ENCODE measurements at places on chromosomes 7 and 10.

- no peak for DNase-seq
Observed at GRCh38 chr7:139829775-139830117, 682 bp downstream of the TBXAS1 start.

DNA sequence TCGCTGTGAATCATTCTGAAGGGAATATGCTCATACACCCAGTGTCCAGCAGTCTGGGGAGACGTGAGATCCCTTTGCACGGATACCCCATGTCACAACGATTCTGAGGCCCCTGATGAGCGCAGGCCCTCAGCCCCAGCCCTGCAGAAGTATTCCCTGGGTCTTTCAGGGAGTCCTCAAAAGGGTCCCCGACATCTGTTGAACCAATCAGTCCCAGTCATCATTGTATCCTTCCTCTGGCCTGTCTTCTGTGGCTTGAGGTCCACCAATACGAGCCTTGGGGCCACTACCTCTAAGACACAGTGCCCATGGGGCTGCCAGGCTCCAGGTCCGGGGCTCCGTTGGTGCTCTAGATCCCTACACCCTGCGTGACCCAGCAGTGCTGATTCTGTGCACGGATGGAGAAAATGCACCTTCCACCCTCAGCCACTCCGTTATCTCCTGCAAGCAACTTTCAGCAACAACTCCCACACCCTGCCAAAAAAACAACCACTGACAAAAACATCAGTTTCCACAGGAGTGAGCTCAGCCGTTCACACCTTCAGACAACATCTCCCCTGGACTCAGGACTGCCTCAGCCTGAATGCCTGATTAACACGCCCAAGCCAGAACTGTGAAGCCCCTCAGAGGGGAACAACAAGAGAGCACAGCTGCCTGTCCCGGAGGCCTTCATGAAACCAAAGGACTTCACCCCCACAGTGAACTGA, 46.9 kb upstream of the KDM7A start:
- no peak for DNase-seq

- DNase-seq: no peak
Observed at GRCh38 chr10:87952612-87953011, 89.2 kb downstream of the PTEN start.

- no peak for DNase-seq
Observed at GRCh38 chr10:43884501-43885105, 235.9 kb upstream of the ZNF32 start.

- DNase-seq: no peak
Observed at GRCh38 chr10:118672766-118673715, 77.6 kb upstream of the PRLHR start.

- DNase-seq: no peak
Observed at GRCh38 chr7:5177060-5177459, 13.0 kb upstream of the WIPI2 start.

DNA sequence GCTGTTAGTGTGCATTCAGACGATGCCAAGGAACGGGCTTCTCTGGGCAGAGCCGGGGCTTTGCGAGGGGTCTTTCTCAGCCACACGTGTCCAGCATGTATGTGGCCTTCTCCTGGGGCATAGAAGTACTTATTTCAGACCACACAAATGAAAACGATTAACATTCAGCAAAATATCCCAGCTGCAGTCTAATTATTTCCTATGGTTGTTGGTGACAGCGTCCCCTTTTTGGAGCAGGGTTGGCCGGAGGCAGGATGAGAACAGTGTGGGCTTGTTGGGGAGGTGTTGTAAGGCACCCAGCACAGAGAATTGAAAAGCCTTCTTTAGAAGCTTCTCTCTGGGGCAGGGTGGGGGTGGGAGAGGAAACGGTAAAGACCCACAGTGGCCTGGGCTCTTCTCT, 54.2 kb downstream of the PTPRE start:
- DNase-seq: no peak

DNA sequence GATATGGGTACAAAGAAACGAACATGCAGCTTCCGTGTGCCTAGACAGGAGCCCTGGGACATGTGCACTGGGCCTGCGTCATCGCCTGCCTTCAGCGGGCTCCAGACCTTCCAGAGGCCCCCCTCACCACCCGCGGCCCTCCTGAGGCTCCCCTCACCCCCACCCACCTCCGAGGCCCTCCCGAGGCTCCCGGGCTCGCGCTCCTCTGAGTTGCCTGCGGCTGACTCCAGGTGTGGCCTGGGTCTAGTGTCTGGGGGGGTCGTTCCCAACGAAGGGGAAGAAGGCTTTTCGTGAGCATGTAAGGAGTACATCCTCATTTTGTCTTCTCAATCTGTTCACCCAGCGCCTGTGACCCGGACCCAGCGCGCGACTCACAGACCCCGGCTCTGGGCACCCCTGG, 177.3 kb upstream of the ZNF32 start:
- no peak for DNase-seq

GRCh38 chr7:24800073-24800472, 42.8 kb upstream of the GSDME start:
- DNase-seq: no peak

GRCh38 chr10:119546009-119546408, 3.5 kb upstream of the RGS10 start:
- no peak for DNase-seq

DNA sequence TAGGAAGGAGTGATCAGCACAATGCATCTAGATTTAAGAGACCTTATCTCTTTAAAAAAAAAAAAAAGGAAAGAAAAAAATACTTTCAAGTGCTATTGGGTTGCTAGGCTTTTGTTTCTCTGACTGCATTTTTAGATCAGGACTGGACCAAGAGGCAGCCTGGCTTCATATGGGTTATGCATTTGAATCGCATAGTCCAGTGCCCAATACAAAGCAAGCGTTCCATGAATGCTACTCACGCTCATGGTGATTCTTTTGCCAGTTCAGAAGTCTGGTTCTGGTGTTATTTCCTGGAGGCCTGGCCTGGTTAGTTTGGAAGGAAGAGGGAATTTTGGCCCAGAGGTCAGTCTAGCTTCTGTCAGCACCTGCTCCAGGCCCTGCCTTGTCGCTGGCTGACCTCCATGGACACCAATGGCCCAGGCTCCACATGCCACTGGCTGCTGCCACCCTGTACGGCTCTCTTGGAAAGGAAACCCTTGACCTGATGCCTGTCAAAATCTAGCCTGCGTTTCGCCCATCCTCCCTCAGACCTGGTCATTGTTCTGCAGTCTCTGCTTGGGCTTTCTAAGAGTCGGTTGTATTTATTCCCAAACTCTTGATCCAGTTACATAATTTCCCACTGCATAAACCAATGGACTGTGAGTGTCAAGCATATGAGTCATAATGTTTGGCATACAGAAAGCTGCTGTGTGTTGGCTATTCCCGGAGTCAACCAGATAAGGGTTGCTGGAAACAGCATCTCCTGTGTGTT, 74.3 kb upstream of the MKX start:
- DNase-seq: no peak

- no peak for DNase-seq
Observed at GRCh38 chr10:96400465-96400864, 41.7 kb upstream of the OPALIN start.

DNA sequence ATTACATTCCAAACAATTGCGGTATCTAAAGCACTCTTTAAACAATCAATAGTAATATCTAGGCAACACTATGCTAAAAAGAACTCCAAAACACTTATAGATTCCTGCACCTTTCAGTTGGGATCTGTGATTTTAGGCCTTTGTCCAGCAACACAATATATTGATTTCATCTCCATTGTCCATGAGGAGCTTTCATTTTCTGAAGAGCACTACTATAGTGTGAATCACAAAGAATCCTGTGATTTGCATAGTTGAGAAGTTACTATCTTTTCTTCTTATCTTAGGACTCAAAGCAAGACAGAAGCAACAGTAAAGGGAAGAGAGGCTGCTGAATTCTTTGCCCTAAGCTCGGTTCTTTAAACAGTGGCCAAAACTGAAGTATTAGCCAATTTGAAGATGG, 846.8 kb downstream of the IPMK start:
- no peak for DNase-seq

DNA sequence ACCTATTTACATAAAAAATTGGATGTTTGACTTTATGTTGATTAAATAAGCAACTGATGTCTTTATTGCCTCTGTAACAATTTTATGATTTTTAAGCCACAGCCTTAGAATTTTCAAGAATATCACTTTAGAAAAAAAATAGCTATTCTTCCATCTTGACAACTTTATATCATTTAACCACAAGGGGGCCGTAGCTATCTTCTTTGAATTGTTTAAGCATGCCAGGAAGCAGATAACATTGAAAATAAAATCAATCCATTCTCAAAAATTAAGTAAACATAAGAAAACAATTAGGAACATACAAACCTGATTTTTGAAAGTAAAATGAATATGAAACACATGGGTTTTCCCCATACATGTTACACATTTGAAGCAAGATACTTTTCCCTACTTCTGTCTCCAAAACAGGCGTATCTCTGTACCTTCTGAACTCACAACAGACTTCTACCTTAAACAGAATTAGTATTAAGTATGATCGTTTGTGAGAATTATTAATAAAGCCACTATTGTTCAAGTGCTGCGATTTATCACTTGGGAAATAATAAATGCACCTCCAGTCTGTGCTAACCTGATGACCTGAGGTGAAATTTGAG, 209.0 kb downstream of the CACNA2D1 start:
- no peak for DNase-seq

DNA sequence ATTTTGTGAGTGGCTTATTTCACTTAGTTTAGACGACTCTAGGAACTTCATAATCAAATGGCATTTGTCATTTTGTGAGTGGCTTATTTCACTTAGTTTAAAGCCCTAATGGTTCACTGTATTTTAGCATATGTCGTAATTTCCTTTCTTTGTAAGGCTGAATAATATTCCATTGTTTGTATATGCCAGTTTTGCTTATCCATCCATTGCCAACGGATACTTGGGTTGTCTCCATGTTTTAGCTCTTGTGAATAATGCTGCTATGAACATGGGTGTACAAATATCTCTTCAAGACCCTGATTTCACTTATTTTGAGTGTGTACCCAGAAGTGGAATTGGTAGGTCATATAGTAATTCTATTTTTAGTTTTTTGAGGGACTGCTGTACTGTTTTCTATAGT, 31.8 kb downstream of the DOCK1 start:
- DNase-seq: no peak

DNA sequence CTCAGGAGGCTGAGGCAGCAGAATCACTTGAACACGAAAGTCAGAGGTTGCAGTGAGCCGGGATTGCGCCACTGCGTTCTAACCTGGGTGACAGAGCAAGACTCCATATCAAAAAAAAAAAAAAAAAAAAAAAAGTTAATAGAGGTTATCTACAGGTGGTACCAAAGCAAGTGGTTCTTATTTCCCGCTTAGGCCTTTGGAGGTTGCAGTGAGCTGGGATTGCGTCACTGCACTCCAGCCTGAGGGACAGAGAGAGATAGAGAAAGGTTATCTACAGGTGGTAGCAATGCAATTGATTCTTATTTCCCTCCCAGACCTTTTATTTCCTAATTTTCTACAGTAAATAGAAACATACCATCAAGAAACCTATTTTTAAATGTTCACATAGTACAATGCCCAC, 98.2 kb downstream of the DLG5 start:
- DNase-seq: no peak

DNA sequence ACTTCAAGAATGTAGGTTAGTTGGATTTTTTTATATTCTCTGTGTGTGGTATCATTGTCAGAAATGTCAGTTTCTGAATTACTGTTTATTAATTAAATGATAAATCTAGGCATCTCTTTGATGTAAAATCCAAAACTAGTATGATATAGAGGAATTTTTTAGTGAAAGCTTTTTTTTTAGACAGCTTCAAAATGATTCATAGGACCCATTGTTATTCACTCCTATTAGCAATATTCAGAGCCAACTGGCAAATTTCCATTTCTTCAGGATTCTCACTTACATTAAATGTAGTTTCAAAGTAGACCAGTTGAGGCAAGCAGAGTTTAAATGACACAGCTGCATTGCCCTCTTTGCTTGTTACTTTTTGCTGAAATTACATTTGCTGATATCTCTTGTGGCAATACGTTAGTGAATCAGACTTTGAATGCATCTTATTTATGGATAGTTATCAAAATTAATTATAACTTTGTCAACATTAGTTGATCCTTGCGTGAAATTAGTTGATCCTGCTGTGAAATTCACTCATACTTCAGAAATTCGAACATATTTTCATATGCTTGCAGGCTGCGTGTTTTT, 20.3 kb downstream of the ZNF277 start:
- DNase-seq: no peak

- peak; percentile 18 for DNase-seq
Observed at GRCh38 chr7:129298268-129298893, 73.6 kb downstream of the AHCYL2 start.

GRCh38 chr7:46385662-46386309, 464.7 kb upstream of the IGFBP3 start:
- no peak for DNase-seq

GRCh38 chr7:73851410-73852338, 9.3 kb upstream of the TMEM270 start:
- no peak for DNase-seq

DNA sequence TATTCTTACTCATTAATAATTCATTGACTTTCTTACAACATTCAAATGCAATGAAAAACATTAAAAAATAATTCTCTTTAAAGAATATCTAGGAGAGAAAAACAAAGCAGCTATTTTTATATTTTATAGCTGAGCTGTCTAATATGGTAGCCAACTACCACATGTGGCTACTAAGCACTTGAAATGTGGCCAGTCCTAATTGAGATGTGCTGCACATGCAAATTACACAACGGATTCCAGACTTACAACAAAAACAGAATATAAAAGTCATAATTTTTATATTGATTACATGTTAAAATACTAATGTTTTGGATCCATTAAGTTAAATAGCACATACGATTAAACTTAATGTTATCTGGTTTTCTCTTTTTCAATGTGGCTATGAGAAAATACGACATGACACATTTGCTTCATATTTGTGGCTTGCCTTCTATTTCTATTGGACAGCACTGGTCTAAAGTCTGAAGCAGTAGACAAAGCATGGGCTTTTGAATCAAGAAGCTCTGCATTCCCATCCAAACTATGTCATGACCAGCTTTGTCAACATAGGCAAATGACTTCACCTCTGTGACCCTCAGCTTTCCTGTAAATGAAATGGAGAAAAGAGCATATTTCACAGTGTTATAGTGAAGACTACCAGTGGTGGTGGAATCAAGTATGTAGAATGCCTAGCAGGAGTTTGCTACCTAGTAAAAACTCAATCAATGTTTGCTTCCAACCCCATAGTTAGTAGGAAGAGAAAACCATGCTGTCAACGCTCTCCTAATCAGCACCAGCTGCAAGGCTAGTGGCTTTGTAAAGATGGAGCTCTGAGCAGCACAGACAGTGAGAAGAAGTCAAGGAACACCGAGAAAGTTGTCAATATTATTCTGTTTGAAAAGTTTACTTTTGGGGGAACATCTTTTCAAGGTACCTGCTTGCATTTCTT, 37.1 kb upstream of the GDF10 start:
- no peak for DNase-seq

GRCh38 chr7:7274782-7275181, 92.4 kb downstream of the C1GALT1 start:
- DNase-seq: no peak
